ENCODE measurements at places on chromosomes 11 and 22.

DNA sequence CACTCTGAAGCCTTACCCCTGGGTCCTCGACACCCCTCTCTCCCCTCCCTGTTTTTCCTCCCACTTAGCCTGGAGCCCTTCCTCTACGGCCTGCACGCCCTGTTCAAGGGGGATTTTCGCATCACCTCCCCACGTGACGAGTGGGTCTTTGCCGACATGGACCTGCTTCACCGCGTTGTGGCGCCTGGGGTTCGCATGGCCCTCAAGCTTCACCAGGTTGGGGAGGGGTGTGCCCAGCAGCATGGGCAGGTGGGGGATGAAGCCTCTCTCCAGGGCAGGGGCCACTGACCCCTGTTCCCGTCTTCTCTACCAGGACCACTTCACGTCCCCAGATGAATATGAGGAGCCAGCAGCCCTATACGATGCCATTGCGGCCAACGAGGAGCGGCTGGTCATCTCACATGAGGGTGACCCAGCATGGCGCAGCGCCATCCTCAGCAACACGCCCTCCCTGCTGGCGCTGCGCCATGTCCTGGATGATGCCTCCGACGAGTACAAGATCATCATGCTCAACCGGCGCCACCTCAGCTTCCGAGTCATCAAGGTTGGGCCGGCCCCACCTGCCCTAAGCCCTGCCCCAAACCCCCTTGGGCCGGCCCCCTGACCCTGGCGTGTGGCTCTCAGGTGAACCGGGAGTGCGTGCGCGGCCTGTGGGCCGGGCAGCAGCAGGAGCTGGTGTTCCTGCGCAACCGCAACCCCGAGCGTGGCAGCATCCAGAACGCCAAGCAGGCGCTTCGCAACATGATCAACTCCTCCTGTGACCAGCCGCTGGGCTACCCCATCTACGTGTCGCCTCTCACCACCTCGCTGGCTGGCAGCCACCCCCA lies 2.8 kb upstream of the SIPA1 start:
- no peak for DNase-seq

- DNase-seq = no peak
These were observed 5.9 kb upstream of the BDNF start for GRCh38 chr11:27705873-27706820.

GRCh38 chr11:67442504-67443404 lies 522 bp downstream of the CORO1B start:
- DNase-seq = no peak

DNA sequence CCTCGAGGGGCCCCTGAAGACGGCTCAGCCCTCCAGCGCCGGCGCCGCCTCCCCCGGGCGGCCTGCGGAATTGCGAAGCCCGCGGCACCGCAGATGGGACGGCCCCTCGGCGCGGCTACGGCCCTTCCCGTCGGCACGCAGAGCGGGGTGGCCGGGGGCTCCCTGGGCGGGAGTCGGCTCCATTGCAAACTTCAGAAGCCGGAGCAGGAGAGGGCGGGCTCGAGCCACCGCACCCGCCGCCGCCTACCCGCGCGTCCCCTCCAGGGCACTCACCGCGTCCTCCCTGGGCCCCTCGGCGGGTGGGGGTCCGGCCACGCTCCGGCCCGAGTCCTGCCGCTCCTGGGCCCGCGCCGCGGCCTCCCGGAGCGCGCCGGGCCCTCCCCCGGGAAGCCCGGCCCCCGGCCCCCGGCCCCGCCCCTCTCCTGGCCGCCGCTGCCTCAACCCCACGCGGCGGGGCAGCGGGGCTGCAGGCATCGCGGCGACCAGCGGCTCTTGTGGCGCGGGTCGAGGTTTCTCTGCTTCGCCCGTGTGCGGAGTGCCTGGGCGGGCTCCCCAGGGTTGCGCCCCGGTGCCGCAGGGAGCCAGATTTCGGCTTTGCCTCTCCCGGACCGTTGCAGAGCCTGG lies at the start of gene PACSIN3:
PACSIN3 (minus strand) TSS at position 359 of the 624 bp plus-strand sequence. CDS start 3,707 bp downstream, outside the sequence.
- DNase-seq = no peak

GRCh38 chr11:30422447-30423278 lies 99.8 kb downstream of the ARL14EP start:
- DNase-seq = no peak

DNA sequence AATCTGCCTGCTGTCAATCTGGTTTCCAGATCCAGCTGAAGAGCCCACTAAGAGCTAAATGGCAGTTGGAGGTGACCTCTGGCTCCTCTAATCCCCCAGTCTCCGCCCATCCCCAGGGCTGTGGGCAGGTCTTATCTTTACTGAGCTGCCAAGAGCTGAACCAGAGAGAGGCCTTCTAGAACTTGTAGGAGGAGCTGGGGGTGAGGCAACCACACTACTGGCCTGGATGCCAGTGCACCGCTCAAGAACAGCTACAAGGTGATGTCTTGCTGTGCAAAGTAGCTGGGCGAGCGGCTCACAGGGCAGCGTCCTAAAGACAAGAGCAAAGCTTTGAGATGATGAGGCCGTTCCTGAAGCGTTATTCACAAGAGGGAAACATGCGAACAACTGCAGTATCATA lies 374.6 kb downstream of the CTTN start:
- no peak for DNase-seq

GRCh38 chr22:17598318-17598717 lies 30.2 kb downstream of the ATP6V1E1 start:
- DNase-seq = no peak
